ENCODE measurements at places on chromosomes 6 and 20.

DNA sequence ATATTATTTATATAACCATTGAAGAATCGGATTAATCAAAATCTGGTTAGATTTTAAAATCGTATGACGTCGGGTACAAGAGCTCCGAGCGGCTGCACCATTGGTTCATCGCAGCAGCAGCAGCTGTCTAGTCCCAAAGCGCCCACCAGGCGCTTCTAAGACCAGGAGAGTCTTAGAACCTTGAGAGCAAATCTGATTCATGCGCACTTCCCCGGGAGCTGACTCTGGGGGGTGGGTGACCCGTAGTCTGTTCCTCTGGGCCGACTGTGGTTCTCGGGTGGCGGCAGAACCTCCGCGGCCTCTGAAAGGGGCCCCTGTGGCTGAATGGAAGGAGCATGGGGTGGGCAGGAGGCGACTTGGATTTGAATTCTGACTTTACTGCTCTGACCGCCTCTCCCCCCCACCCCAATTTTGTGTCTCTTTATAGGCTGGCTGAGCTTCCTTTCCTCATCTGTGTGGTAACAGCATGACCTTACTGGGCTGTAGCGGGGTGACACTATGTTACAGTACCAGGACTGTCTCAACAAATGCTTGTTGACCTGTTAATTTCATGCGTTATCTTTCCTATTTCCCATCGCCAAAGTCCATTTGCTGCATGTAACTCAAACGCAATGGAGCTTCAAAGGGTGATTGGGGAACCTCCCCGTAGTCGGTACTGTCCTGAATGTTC, 119.7 kb downstream of the RTN4IP1 start:
- no peak for DNase-seq

DNA sequence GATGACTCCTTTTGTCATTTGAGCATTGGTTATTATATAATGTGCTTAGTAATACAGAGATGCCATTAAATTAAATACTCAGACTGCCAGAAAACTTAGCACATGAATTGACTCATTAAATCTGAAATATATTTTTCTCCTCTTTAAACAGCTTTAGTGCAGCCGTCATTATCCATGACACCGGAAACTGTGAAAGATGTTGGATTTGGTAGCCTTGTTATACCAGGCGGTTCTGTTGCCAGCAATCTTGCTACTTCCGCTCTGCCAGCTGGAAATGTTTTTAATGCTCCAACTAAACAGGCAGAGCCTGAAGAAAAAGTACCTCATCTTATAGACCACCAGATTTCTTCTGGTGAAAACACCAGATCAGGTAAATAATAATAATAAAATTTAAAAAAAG, 97.6 kb downstream of the SCAF8 start:
- no peak for DNase-seq

DNA sequence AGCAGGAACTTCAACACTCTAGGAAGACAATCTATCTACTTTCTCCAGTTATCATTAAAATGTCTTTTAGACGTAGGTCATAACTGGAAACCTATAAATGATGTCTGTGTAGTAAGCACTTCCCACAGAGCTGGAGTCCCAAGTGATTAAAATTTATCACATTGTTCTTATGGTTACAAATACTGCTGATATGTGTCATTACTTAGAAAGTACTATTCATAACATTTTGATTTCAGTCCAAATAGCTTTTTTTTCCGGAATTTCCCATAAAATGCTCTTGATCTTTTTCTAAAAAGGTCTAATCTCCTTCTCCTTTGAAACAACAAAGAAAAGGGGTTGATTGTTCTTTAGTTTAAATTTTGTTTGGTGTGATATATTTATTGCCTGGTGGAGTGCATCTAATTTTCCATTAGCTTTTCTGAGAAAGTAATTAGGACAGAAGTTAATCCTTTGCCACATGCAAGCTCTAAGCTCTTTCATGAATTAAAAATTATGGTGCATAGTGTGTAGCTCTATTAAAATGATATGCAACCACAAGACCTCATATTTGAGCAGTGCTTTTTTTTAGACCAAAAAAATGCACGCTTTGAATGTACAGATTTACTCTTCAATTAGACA, 132.7 kb upstream of the TCF21 start:
- DNase-seq = no peak

DNA sequence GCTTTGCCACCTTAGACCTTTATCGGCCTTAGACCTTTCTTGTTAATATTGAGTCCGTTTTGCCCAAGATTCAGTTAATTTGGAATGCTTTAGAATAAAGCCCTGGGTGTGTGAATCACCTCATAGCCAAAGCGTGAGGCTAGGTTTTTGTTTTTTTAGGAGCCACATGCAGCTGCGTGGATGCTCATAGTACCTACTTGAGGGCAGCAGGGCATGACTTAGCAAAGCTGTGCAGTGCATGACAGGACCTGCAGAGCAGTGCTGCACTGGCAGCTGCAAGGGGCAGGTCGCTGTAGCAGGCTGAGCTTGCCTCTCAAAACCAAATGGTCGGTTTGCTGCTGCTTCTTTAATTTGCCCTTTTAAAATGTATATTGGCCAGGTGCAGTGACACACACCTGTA, 116.1 kb downstream of the JAG1 start:
- DNase-seq = no peak

DNA sequence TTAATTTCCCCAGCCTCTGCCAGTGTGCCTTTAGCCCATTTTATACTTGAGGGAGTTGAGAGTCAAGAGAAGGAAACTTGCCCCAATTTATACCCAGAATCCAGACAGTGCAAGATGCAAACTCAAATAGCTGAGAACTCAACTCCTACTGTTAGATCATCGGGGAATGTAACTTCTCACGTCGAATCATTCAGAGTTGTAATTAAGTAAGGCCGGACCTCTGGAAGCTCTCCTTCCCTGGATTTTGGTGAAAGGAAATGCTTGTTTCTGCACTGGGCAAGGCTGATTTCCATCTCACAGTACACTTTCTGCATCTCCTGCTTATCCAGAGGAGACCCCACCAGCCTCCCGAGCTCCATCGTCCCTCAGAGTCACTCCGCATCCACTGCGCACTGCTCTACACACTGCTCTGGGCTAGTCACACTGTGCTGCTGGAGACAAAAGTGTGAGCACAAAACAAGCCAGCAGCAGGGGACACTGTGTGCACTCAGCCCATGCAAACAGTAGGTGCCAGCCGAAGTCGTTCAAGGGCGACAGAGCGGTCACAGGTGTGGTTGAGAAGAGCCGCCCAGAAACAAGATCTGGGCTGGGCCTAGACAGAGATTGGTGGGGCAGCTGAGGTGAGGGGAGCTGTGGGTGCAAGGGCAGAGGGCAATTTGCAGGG, 150.4 kb upstream of the QKI start:
- no peak for DNase-seq

- no peak for DNase-seq
Observed at GRCh38 chr6:40891686-40892085, 147.3 kb downstream of the UNC5CL start.

DNA sequence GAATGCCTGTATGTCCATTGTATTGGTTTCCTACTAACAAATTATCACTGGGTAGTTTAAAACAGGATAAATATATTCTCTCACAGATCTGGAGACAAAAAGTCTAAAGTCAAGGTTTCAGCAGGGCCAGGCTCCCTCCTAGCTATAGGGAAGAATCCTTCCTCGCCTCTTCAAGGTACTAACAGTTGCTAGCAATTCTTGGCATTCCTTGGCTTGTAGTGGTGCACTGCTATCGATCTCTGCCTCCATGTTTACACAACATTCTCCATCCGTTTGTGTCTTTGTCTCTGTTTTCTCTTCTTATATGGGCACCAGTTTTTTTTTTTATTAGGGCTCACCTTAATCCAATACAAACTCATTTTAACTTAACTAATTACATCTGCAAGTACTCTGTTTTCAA, 48.9 kb downstream of the OR2B6 start:
- DNase-seq = no peak

DNA sequence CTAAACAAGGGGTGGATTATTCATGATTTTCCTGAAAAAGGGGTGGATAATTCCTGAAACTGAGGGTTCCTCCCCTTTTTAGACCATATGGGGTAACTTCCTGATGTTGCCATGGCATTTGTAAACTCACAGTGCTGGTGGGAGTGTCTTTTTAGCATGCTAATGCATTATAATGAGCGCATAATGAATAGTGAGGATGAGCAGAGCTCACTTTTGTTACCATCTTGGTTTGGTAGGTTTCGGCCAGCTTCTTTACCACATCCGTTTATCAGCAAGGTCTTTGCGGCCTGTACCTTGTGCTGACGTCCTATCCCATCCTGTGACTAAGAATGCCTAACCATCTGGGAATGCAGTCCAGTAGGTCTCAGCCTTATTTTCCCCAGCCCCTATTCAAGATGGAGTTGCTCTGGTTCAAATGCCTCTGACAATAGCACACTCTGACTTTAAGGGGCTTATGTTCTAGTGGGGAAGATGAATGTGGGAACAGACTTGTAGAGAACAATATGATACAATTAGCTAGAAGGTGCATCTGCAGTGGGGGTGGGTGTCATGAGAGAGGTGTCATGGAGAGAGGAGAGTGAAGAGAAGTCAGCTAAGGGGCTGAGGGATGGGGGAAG, 4.2 kb upstream of the GPR31 start:
- no peak for DNase-seq

GRCh38 chr6:126792340-126793085, 326.0 kb upstream of the RSPO3 start:
- no peak for DNase-seq

- no peak for DNase-seq
Observed at GRCh38 chr6:21404577-21404976, 189.0 kb upstream of the SOX4 start.

- no peak for DNase-seq
Observed at GRCh38 chr6:56521976-56522375, 120.7 kb downstream of the DST start.

DNA sequence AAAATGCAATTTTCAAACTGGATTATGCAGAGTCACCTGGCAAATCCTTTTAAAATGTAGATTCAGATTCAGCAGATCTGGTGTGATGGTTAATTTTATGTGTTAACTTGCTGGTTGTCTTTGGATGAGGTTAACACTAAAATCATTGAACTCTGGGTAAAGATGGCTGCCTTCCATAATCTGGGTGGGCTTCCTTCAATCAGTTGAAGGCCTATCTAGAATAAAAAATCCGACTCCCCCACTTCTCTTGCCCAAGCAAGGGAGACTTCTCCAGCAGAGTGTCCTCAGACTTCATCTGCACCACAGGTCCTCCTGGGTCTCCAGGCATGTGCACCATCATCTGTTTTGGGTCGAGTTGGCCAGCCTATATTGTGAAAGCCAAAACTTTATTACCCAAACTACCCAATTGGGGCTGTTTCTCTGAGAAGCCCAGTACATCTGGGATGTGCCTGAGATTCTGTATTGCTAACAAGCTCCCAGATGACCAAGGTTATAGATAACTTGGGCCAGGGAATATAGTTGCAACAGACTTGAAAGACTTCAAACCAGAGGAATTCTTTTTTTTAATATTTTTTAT, 1.6 kb upstream of the SLC17A5 start:
- DNase-seq = no peak

DNA sequence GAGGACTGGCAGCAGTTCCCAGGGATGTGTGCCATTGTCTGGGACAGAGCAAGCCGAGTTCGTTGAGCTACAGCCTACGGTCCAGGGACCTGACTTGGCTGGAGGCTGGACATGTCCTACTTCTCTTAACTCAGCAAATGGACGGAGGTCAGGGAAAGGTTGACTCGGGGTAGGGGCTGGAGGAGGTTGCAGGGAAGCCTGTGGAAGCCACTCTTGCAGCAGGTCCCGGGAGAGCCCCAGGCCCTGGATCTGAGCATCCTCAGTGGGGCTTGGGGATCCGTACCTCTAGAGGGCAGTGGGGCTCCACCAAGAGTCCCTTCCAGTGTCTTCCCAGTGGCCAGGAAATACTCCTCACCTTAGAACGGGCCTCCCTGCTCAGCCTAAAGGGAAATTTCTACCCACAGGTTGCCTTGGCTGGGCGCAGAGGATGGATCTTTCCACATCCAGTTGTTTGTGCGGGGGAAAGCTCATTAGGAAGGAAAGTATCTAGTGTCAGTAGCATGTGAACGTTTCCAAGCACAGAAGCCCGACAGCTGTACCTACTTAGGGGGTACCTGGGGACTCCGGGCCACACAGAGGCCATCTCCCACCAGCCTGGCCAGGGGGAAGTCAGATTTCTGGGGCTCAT, 170.2 kb downstream of the NFATC2 start:
- DNase-seq = peak; percentile 55

DNA sequence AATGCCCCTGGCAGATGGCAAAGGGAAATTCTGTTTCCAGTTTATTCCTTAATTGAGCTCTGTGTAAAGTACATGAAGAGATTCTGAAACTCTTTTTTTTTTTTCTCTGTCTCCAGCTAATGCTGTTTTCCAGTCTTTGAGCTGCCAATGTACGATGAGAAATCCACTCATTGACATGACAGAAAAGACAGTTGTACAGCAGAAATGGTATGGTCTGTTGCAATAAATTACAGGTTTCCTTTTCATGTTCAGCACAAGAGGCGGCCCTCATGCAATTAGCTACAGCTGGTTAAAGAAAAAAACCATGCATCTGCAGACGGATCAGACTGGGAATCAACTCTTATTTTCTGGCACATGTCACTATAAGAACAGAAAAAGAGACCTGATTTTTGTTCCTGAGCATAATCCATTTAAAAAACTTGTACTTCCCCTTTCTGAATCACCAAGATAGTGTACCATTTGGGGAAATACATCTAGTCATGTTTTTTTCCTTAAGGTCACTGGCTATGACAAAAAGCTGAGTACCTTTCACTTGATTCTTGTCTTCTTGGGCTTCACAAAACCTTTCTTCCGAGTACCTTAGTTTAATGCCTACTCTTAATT, 289.8 kb upstream of the PREP start:
- no peak for DNase-seq

DNA sequence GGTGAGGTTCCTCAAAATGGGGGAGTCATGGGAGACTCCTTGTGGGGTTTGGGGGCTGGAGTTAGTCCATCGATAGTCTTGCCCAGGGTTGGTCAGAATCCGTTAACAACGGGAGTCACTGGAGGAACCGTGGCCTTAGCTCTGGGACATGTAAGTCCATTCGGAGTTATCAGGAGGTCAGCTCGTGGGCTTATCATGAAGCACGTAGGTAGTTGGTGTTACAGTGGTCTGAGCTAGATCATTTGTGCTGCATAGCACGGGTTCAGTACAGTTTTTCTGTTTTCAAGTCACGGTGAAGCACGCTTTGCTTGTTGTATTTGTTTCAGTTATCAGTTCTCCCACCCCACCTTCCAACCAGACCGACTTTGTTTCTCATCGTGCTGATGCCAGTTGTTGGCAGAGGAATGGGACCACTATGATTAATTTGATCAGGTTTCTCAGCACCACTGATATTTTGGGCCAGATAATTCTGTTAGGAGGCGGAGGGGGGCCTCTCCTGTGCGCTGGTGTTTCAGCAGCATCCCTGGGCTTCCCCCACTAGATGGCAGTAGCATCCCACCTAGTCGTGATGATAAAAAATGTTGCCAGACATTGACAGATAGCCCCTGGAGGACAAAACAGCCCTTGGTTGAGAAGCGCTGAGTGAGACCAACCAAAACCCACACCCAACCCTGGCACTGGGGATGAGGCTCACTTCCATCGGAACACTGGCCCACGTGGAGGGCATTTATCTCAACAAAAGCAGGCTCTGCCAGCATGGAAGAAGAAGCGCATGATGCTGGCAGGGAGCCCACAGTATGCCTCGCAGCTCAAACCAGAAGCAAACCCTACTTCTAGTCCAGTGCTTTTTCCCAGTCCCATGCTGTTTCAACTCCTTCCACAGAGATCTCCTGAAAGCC, 2.2 kb upstream of the APMAP start:
- peak; percentile 87 for DNase-seq

GRCh38 chr6:28090917-28091586, 10.7 kb downstream of the ZNF165 start:
- DNase-seq = no peak

GRCh38 chr6:111657146-111657545, 51.5 kb upstream of the TRAF3IP2 start:
- no peak for DNase-seq

Data from activated CD4-positive, alpha-beta T cell treated with anti-CD3 and anti-CD28 coated beads for 4 hours (primary cell).